ENCODE measurements at places on chromosomes 16 and 17. TPM values are rescaled to one million over a fixed set of nuclear protein-coding genes. Genes with fewer than 3 reads are reported as not detected.

GRCh38 chr16:87828907-87829621, 40.2 kb downstream of the SLC7A5 start:
- no peak overlapping the region for H3K4me3 ChIP-seq
- H3K27ac ChIP-seq = no peak overlapping the region
- no peaks in the 10 kb centered on the region for H3K4me1 ChIP-seq
- peaks cover 38% of the 10 kb centered on the region for H3K36me3 ChIP-seq

- H3K4me3 ChIP-seq = no peak overlapping the region
- no peaks in the 10 kb centered on the region for H3K36me3 ChIP-seq
- no peak overlapping the region for H3K27ac ChIP-seq
- H3K27me3 ChIP-seq = no peaks in the 10 kb centered on the region
- H3K4me1 ChIP-seq = no peaks in the 10 kb centered on the region
These were observed 23.1 kb downstream of the LAT start for GRCh38 chr16:29007730-29008593.

DNA sequence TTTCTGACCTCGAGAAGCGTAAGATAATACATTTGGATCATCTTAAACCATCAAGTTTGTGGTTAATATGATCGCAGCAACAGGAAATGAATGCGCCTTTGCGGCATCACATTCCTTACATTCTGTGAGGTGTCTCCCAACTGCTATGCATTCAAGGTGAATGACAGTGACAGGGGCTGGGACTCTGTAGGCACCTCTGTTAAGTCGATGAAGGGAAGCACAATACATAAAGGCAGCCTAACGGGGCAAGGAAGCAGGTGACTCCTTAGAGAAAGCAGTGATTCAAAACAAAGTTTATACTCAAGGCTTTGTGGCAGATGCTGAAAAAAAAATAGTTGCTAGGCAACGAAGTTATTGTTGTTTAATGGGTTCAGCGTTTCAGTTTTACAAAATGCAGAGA, 21.6 kb upstream of the EVPL start:
- H3K27me3 ChIP-seq = no peaks in the 10 kb centered on the region
- no peaks in the 10 kb centered on the region for H3K4me1 ChIP-seq
- no peak overlapping the region for H3K27ac ChIP-seq
- peaks cover 36% of the 10 kb centered on the region for H3K36me3 ChIP-seq
- no peak overlapping the region for H3K4me3 ChIP-seq
- DNase-seq = no peak

Gene ANKS3
- 56.7 TPM for total RNA-seq

DNA sequence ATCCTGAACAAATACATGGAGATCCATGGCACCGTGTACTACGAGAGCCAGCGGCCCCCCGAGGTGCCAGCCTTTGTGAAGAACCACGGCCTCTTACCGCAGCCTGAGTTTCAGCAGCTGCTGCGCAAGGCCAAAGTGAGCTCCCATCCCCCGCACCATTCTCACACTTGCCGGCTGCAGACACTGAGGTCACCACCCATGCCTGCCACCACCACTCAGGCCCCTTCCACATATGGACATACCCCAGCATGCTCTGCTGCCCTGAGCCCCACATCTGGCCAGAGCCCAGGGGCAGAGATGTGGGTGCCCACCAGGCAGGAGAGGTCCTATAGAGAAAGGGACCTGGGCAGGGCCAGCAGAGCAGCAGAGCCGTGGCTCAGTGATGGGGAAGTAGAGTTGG, 69.8 kb downstream of the MGAT5B start:
- no peaks in the 10 kb centered on the region for H3K4me1 ChIP-seq
- no peaks in the 10 kb centered on the region for H3K36me3 ChIP-seq
- no peak overlapping the region for H3K4me3 ChIP-seq
- no peak overlapping the region for H3K27ac ChIP-seq
- no peak for DNase-seq

Gene TEKT1
- not detected for total RNA-seq

DNA sequence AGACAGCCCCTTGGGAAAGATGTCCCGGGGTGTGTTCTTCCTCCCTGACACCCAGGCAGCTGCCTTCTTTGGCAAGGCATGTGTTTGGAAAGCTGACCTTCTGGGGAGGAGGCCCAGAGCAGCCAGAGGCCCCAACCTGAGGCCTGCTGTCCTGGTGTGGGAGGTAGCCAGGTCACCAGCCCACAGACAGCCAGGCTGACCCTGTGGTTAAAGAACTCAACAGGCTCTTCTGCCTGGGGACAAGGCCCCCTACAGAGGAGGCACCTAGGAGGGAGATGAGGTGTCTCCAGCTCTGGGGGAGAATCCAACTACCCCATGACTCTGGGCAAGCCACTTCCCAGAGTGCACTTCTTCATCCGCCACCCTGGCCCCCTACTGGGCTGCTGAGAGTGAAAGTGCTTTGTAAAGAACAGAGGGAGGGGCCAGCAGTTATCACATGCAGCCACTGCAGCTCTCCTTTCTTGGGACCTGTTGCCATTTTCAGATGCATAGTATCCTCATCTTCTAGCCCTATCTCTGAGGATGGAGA, 13.1 kb upstream of the SREBF1 start:
- H3K4me1 ChIP-seq = peaks cover 74% of the 10 kb centered on the region
- H3K27me3 ChIP-seq = no peaks in the 10 kb centered on the region
- peak overlapping the region; percentile 95 for H3K27ac ChIP-seq
- DNase-seq = peak; percentile 56
- peaks cover 33% of the 10 kb centered on the region for H3K36me3 ChIP-seq
- H3K4me3 ChIP-seq = no peak overlapping the region

GRCh38 chr16:77111056-77111565, 79.9 kb upstream of the MON1B start:
- H3K27me3 ChIP-seq = no peaks in the 10 kb centered on the region
- H3K36me3 ChIP-seq = no peaks in the 10 kb centered on the region
- no peak overlapping the region for H3K27ac ChIP-seq
- H3K4me3 ChIP-seq = no peak overlapping the region
- H3K4me1 ChIP-seq = no peaks in the 10 kb centered on the region

DNA sequence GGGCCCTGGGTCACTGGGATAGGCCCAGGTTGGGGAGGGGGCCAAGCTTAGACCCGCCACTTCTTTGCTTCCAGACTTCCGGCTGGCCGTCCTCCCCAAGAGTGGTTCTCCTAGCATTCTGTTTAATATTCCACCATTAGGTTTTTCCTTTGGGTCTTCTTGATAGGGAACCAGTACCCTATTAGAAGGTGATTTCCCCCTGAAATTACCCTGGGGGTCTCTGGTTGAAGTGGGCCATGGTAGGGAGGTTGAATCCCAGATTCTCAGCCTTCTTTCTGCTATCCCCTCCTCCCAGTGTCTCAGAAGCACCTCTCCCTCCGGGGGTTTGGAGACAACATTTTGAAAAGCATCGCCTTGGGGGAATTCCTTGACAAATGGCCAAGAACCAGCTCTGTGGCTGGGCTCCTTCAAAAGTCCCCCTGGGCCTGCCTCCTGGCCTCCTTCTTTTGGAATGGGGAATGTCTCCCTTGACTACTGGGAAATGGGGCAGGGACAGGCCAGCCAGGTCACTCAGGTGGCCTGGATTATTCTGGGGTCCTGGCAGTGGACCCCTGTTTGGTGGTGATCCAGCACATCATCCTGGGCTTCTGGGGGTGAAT, 5.7 kb downstream of the LASP1 start:
- peak overlapping the region; percentile 90 for H3K27ac ChIP-seq
- no peaks in the 10 kb centered on the region for H3K27me3 ChIP-seq
- DNase-seq = no peak
- no peaks in the 10 kb centered on the region for H3K36me3 ChIP-seq
- H3K4me3 ChIP-seq = no peak overlapping the region

DNA sequence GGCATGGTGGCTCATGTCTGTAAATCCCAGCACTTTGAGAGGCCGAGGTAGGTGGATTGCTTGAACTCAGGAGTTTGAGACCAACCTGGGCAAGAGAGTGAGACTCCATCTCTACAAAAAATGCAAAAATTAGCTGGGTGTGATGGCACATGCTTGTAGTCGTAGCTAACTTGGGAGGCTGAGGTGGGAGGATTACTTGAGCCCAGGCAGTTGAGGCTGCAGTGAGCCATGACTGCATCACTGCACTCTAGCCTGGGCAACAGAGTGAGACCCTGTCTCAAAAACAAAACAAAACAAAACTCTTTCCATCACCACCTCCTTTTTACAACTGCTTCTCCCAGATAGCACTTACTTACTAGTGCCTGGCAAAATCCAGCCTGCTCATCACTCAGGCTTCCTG, 214.0 kb downstream of the ZFHX3 start:
- H3K27me3 ChIP-seq = no peaks in the 10 kb centered on the region
- no peak overlapping the region for H3K4me3 ChIP-seq
- no peak overlapping the region for H3K27ac ChIP-seq

GRCh38 chr17:38568845-38569510, 36.8 kb downstream of the SRCIN1 start:
- H3K4me1 ChIP-seq = peaks cover 17% of the 10 kb centered on the region
- no peak overlapping the region for H3K27ac ChIP-seq
- H3K4me3 ChIP-seq = no peak overlapping the region
- H3K36me3 ChIP-seq = no peaks in the 10 kb centered on the region

GRCh38 chr17:66511135-66511534, 208.7 kb downstream of the PRKCA start:
- H3K4me1 ChIP-seq = no peaks in the 10 kb centered on the region
- H3K4me3 ChIP-seq = no peak overlapping the region
- H3K36me3 ChIP-seq = no peaks in the 10 kb centered on the region
- H3K27me3 ChIP-seq = no peaks in the 10 kb centered on the region
- no peak overlapping the region for H3K27ac ChIP-seq

Gene RCVRN
- not detected for total RNA-seq

- H3K27ac ChIP-seq = peak within 1 kb of the TSS; percentile 92
- peak within 1 kb of the TSS; percentile 76 for H3K4me3 ChIP-seq
These were observed at the start of gene KLHDC4 for GRCh38 chr16:87765776-87766484. Gene KLHDC4 (minus strand): TSS chr16:87765986. CDS start chr16:87765890, 96 bp downstream.

DNA sequence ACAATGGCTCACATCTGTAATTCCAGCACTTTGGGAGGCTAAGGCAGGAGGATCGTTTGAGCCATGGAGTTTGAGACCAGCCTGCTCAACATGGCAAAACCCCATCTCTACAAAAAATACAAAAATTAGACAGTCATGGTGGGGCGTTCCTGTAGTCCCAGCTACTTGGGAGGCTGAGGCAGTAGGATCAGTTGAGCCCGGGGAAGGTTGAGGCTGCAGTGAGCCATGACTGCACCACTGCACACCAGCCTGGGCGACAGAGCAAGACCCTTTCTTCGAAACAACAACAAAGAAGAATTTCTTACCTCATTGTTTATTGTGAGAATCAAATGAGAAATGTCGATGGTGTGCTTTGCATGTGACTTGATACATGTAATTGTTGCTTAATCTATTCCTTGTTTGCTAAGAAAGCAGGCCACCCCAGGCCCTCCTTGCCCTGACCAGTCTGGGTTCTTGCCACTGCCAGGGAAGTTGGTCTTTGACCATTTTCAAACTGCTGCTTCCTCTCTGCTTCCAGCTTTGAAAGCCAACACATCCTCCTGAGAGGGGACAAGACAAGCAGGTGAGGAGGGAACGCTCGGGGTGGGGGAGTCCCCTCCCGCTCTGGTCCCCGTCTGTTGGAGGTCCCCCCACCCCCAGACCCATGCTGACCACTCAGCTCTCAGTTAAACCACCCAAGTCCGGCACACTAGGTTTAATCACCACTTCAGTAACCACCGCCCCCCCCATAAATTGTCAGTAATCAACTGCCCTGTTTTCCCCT, 47.3 kb upstream of the CPNE2 start:
- no peak for DNase-seq
- H3K4me3 ChIP-seq = no peak overlapping the region
- no peaks in the 10 kb centered on the region for H3K27me3 ChIP-seq
- H3K27ac ChIP-seq = peak overlapping the region; percentile 51
- H3K4me1 ChIP-seq = peaks cover 12% of the 10 kb centered on the region

DNA sequence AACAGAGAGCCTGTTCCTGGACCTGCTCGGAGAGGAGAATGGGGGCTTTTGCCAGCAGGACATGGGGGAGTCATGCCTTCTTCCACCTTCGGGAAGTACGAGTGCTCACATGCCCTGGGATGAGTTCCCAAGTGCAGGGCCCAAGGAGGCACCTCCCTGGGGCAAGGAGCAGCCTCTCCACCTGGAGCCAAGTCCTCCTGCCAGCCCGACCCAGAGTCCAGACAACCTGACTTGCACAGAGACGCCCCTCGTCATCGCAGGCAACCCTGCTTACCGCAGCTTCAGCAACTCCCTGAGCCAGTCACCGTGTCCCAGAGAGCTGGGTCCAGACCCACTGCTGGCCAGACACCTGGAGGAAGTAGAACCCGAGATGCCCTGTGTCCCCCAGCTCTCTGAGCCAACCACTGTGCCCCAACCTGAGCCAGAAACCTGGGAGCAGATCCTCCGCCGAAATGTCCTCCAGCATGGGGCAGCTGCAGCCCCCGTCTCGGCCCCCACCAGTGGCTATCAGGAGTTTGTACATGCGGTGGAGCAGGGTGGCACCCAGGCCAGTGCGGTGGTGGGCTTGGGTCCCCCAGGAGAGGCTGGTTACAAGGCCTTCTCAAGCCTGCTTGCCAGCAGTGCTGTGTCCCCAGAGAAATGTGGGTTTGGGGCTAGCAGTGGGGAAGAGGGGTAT, 39.3 kb upstream of the IL21R start:
- DNase-seq = no peak
- no peak overlapping the region for H3K4me3 ChIP-seq
- no peaks in the 10 kb centered on the region for H3K27me3 ChIP-seq
- no peak overlapping the region for H3K27ac ChIP-seq
- H3K36me3 ChIP-seq = peaks cover 49% of the 10 kb centered on the region

Gene SMIM5
- 24.3 TPM for total RNA-seq

DNA sequence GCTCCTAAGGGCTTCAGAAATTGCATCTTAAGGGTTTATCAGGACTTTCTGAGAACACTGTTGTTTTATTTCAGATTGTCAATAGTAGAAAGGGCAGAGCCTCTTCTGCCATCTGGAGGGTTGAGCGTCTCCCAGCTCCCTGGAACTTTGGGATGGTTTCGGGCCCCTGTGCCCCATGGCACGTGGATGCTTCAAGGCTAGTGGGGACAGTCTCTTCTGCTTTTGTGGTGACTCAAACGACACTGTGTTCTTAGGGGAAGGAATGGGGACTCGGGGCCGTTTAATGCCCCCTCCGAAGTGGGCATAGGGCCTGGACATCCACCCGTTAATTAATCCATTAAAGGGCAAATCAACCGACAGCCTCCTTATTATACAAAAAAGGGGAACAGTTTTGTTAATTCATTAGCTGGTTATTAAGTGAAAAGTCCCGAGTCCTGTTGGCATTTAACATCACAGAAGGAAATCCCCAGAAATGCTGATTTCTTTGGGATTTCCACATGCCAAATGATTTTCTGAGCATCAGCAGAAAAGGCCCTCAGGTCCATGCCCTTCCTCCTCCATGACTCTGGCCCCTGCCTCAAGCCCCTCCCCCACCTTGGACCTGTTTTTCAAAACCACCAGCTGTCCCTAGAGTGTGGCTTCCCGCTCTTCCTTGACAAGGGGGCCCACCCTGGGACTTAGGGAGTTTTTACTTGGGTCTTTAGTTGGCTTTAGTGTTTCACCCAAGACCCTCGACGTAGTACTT, 68.7 kb downstream of the ARSG start:
- DNase-seq = no peak
- H3K27me3 ChIP-seq = no peaks in the 10 kb centered on the region
- no peak overlapping the region for H3K4me3 ChIP-seq
- no peak overlapping the region for H3K27ac ChIP-seq
- H3K36me3 ChIP-seq = no peaks in the 10 kb centered on the region

All from tibial nerve (tissue), 4 donors.